Stimulated activated CD4-positive, alpha-beta T cell treated with anti-CD3 and anti-CD28 coated beads, TNF-alpha, amount 100 ng/mL, for 1 hour (primary cell): ENCODE measurements at places on chromosomes 1 and 21.

GRCh38 chr1:111565968-111566367 is 53.6 kb upstream of the RAP1A start:
- no peak for DNase-seq

- no peak for DNase-seq
Observed at GRCh38 chr1:113388621-113389358, 1.5 kb upstream of the MAGI3 start.

DNA sequence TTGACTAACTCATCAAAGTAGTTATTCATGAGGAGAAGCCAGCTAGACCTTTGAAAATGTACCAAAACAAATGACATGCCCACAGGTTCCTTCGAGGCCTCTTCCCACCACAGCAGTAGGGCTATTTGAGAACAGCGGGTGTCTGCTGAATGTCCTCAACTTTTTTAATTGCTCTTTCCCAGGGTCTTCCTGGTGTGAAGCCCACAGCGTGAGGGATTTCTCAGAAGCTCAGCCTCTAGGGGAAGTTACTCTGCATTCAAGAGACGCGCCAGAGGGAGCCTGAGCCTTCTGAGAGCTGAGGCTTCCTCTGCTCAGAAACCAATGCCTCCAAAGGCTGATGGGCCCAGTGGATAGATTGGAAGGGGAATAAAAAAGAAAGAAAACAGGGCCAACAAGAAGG is 153.6 kb downstream of the OLFM3 start:
- no peak for DNase-seq

- no peak for DNase-seq
Observed at GRCh38 chr1:96651517-96651916, 70.1 kb upstream of the PTBP2 start.

DNA sequence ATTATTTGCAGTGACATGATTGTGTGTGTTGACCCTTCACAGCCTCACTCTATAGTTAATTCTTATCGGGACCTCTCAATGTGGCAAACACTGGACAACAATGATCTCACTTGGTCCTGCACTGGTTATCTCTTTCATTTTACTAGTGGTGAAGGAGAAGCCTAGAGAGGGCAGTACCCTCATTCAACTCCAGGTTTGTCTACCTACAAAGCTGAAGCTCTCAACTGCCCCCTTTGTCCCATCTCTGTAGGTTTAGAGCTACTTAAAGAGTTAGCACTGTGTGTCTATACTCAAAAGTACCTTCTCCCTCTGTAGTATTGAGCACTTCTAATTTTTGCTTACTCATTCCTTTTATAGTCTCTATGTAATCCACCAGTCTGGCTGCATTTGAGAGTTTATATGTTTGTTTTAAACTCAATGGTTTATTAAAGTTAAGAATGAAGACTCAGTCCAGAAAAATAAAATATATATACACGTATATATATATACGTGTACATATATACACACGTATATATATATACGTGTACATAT is 40.9 kb upstream of the BCL9 start:
- DNase-seq, result no peak

GRCh38 chr1:214066936-214067335 is 79.2 kb downstream of the PROX1 start:
- no peak for DNase-seq

GRCh38 chr21:17438635-17439034 is 74.2 kb upstream of the CXADR start:
- no peak for DNase-seq

DNA sequence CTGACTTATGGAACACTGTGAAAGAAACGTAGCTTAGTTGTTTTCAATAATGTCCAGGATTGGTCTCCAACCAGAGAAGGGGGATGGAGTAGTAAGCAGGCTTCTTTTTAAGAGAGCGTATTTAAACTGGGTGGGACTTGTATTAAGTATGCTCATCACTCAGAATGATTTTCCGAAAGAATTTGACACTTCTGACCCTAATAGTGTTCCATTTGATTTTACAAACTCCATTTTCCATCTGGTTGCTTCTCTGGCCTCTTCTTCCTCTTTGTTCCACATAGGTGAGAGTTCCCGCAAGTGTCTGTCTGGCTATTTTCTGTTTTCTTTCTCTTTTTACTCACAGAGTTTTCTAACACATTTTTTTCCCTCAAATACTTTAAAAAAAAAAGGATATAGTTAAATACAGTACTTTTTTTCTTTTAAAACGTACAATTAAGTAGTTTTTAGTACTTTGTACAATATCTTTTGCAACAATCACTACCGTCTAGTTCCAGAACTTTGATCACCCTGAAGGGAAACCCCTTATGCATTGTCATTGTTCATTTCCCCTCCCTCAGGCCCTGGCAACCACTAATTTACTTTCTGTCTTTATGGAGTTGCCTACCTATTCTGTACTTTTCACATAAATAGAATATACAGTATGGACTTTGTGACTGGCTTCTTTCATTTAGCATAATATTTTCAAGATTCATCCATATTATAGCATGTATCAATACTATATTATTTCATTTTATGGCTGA is 67.0 kb downstream of the RASAL2 start:
- no peak for DNase-seq

GRCh38 chr1:150748878-150749719 is 16.5 kb downstream of the CTSS start:
- DNase-seq, result no peak

DNA sequence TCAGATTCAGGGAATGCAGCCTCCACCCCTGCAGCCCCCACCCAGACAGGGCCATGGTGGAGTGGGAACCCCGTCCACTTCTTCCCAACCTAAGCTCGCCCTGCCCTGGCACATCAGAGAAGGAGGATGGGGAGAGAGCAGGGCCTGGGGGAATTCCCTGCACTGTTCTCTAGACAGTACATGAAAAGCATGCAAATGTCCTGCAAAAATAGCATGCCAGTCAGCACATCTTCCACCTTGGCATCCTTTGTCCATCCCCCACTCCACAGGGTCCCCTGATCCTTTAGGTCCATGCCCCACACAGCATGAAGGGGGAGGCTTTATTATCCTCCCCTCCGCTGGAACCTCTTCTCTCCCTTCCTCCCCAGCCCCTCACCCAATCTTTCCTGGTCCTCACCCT is 35.0 kb upstream of the RD3 start:
- no peak for DNase-seq

- no peak for DNase-seq
Observed at GRCh38 chr1:246582301-246583055, 16.2 kb downstream of the CNST start.

- DNase-seq, result no peak
Observed at GRCh38 chr1:245154429-245155271, at the start of gene KIF26B. Gene KIF26B, plus strand, starts transcription at chr1:245154985. Its CDS starts 440 bp downstream, at chr1:245155425.

DNA sequence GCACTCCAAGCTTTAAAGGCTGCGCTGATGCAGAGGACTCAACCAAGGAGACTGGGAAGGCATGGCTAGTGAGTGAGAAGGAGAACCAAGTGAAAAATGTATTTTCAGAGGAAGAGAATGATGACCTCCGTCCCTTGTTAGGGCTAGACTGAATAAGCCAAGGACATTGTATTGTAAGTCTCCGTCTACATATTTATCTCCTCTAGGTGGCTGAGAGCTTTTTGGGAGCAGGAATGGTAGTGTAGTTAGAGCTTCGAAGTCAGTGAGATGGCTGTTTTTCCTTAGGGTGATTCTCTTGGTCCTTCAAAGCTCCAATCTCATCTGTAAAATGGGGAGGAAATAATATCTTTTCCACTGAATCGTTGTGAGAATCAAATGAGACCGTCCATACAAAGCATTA is 37.6 kb downstream of the ZBTB40 start:
- no peak for DNase-seq

GRCh38 chr1:39398278-39399021 is 93.0 kb upstream of the BMP8A start:
- no peak for DNase-seq

- DNase-seq, result no peak
Observed at GRCh38 chr1:8736927-8737326, 80.5 kb downstream of the RERE start.

GRCh38 chr1:210248341-210248740 is 15.7 kb downstream of the SERTAD4 start:
- no peak for DNase-seq

- DNase-seq, result no peak
Observed at GRCh38 chr1:33284049-33284448, 27.8 kb downstream of the ZNF362 start.

DNA sequence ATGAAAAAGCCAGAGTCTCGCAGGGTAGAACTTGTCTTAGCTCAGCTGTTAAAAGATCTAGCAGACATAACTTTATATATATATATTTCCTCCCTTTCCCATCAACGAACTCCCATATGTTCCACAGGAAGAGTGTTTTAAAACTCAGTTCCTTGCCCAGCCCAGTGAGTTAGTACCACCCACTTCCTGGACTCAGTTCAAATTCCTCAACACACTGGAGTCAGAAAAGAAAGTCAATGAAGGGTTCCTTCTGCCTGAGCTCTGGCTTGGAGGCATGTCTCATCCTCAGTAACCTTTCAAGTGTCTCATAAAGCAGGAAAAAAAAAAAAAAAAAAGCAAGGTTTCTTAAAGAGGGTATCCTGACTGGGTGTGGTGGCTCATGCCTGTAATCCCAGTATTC is 15.6 kb downstream of the TPM3 start:
- no peak for DNase-seq

DNA sequence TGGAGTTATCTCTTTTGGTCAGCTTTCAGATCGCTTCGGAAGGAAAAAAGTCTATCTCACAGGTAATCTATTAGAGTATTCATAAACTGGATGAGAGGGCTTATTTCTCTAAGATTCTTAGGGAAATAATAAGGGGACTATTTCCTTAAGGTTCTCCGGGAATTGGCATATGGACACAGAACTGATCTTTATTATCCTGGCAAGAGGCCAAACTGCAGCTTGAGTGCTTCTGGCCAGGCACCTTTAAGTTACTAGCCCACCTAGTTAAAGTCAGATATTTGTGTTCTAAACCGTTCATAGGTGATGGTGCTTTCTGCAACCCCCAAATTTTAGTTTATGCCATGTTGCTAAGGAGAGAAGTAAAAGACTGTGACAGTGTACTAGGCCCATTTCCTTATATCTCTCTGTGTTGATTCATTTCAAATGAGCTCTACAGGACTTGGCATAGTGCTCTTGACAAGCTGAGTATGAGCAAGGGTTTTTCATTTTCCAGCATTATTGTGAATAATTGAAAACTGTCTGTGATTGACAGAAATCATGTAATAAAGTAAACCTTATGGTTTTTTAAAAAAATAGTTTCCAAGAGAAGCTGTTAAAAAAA is 43.4 kb downstream of the SLC22A15 start:
- DNase-seq, result no peak

DNA sequence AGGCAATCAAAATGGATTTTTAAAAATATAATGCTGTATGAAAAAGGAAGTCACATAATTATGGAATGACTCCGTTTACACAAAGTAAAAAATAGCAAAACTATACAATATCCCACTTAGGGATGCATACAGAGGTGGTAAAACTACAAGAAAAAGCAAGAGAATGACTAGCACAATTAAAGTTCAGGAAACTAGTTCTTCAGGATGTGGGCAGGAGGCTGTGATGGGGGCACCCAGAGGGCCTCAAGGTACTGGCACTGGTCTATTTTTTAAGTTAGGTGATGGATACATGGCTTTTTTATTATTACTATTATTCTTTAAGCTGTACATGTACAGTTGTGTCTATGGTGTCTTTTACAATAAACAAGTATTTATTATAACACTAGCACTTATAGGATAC is 1.4 kb upstream of the ZC3H12A start:
- DNase-seq, result no peak

- no peak for DNase-seq
Observed at GRCh38 chr1:119485201-119485600, 21.8 kb upstream of the HSD3B1 start.

GRCh38 chr1:227921461-227922185 is 26.1 kb downstream of the WNT9A start:
- no peak for DNase-seq

GRCh38 chr1:183407474-183407873 is 10.7 kb downstream of the NMNAT2 start:
- no peak for DNase-seq

- no peak for DNase-seq
Observed at GRCh38 chr1:209560952-209561351, 22.6 kb upstream of the CAMK1G start.

DNA sequence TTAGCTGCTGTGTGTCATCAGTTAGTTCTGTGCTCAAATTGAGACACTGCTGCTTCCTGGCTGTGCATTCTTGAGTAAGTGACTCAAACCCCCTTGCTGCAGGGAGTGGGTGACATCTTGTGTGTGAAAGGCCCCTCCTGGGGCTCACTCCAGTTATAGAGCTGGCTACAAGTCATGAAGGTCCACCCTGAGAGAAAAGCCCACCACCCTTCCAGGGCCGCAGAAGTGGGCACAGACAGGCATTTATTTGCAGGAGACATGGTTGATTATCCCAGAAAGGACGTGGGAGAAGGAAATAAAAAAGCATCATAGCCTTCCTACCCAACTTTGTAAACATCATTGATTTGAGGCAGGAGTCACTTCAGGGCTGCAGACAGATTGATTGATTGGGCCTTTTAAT is 550.6 kb downstream of the MATN1 start:
- no peak for DNase-seq

DNA sequence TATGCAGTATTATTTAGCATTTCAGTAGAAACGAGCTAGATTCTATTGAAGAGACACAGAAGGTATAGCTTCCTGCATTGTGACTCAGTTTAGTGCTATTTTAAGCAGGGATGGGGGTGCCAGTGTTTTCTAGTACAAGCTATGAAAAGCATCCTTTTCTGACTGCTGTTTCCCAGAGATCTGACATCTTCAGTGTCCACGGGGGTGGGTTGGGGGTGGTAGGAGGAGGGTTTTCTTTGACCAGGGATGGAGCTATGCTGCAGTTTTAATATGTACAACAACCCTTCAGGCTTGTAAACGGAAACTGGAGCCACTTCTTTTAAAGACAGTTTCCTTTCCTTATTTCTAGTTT is 2.7 kb upstream of the NEGR1 start:
- DNase-seq, result no peak

GRCh38 chr21:41363370-41364270 is 1.8 kb downstream of the MX2 start:
- DNase-seq, result no peak

- no peak for DNase-seq
Observed at GRCh38 chr1:172404121-172404520, 16.4 kb upstream of the C1orf105 start.

DNA sequence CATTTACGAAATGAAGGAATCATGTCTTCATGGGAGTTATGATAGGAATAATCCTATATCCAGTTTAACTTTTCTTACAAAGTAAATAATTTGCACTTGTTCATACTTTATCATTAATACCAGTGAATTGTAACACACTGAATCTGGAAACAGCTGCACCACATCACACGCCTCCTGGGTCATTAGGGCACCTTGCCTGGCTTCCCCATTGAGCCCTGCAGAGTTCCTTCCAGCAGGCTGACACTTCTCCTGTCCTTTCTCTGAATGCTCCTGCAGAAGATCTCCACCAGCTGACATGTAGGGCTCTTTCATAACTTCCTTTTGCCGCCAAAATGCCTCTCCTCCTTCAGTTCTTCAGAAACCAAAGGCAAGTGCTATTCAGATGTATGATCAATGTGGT is 201.1 kb downstream of the DAB1 start:
- no peak for DNase-seq

GRCh38 chr21:36992671-36993070 is 13.8 kb upstream of the RIPPLY3 start:
- no peak for DNase-seq

GRCh38 chr1:85244271-85245061 is 15.0 kb downstream of the C1orf52 start:
- no peak for DNase-seq
